Suppressor macrophage treated with lipopolysaccharide for 4 hours (primary cell): ENCODE measurements at places on chromosomes 4 and X.
A peak's percentile ranks its signal among the peaks of the same experiment; 100 is the strongest.

- peak; percentile 45 for DNase-seq
Measured at GRCh38 chr4:94605241-94605805, 152.4 kb upstream of the BMPR1B start.

DNA sequence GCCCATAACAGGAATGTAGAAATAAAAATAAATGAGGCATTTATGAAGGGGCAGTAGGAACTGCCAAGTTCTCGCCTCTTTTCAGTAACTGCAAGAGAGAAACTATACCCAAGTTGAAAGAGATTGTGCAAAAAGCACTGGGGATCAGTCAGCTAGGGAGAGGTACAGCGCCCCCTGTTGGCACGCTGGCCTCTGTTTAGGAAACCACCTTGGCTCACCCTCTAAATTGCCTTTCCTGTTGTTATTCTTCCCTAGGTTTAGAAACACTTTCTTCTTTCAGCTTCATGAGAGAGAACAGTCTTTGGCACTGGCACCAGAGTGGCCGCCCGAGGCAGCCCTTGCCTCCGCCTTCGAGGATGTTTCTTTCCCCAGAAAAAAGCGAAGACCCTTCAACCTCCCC, 348.5 kb downstream of the MID1IP1 start:
- DNase-seq = peak; percentile 80

GRCh38 chr4:115152081-115152480, 38.7 kb upstream of the NDST4 start:
- no peak for DNase-seq

GRCh38 chrX:15946783-15947580, 92.4 kb upstream of the AP1S2 start:
- DNase-seq = peak; percentile 35
